Trophoblast cell (in vitro differentiated cells and primary cell): ENCODE measurements at places on chromosomes 3 and 15.

- DNase-seq = no peak
Observed at GRCh38 chr15:79195802-79196201, 86.7 kb upstream of the ANKRD34C start.

DNA sequence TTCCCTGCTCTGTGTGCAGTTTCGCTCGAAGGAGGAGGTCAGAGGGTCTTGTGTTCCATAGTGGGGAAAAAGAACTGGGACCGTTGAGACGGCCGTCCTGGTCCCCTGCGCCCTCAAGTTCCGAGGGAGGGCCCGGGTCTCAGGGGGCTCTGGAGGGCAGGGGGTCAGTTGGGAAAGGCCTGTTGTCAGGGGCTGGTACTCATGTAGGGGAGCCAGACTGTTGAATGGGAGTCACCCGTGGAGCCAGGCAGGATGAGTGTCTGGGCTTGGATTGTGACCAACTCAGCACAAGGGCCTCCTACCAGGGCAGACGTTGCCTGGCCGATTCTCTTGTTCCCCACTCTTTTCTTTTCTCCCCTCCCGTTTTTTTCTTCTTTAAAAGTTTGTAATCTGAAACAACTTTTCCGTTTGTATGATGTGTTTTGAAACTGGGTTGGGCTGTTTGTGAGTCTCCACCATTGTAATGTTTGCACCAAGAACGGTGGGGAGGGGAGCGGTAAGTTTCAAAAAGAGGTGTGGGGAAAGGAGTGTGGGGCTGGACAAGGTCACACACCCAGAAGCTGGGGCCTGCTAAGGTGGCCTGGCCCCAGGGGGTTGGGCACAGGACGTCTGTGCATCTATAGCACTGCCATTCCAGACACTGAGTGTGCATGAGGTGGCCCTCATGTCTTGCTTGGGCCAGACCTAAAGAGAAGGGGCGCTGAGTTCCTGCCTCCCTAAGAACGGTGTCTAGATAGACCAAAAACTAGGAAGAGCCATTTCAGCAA, 1.1 kb downstream of the CMTM7 start:
- DNase-seq = no peak

DNA sequence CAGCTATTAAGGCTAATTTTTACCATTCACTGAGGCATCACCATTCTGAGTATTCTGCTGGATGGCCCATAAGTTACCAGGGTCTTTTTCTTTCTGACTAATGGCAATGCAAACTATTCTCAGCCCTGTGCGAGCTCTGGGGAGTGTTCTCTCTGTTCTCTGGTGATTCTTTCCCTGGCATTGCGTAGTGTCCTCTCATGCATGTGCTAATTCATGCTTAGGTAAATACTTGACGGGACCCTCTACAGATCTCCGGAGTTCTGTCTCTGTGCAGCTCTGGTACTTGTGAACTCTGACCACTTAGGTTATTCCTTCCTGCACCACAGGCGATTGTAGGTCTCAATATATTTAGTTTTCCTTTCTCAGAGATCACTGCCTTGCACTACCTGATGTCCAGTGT, 34.8 kb downstream of the UBE2E1 start:
- DNase-seq = no peak

DNA sequence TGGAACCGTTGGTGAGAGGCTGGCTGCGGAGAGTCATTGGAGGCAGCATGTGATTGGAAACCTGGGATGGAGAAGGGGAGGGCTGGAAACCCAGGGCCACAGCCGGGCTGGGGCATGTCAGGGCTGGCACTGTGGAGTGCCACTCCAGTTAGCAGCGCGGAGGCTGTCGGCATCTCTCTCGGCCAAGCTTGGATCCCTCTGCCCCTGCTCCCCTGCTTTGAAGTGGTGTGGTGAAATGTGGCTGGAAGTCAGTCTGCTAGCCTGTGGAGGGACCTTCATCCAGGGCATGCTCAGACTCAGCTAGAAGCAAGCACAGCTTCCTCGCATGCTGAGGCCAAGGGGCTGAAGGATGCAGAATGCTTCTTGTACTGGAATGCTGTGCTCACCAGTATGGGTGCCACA, 13.5 kb downstream of the SLCO3A1 start:
- peak; percentile 36 for DNase-seq

- no peak for DNase-seq
Observed at GRCh38 chr3:56845505-56845904, 43.8 kb upstream of the ARHGEF3 start.

DNA sequence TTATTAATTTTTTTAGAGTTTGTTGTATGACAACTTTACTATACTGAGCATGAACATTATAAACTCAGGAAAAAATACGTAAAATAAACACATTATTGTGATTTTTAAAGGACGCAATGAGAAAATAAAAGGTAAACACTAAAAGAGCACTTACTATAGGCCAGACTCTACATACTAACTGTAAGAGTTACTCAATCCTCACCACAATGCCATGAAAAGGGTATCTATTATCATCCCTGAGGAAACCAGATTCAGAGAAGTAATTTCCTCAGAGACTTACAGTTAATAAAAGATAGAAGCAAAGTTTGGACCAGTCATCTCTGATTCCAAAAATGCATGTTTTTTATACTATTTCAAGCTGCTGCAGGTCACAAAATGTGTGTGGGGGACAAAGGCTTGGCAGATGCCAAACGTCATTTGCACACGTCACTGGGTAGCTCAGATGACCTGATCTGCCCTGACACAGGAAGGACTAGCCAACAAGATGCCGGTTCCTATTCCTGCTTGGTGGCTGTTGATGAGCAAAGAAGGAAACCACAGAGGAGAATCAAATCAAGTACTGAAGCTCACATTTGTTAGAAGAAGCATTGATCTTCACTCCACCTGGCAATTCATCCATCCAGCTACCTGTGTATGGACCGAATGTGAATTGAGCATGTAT, 42.3 kb downstream of the KLHL6 start:
- no peak for DNase-seq

DNA sequence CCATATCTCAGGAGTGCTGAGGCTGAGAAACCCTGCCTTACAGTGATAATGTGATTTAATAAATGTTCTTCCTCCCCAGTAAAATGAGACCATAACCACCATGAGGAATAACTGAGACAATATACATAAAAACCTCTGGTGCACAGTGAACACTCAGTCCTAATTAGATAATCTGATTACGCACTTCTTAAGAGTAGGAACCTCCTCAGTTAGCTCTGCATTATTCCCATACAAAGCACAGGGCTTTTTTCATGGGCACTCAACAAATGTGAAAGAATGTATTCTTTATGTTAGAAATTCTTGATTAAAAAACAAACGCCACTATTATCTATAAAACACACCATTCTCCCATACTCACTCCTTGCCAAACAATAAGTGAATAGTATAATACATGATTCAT, 97.0 kb downstream of the TNIK start:
- no peak for DNase-seq

GRCh38 chr3:126983653-126984390, 907 bp downstream of the PLXNA1 start:
- DNase-seq = no peak

DNA sequence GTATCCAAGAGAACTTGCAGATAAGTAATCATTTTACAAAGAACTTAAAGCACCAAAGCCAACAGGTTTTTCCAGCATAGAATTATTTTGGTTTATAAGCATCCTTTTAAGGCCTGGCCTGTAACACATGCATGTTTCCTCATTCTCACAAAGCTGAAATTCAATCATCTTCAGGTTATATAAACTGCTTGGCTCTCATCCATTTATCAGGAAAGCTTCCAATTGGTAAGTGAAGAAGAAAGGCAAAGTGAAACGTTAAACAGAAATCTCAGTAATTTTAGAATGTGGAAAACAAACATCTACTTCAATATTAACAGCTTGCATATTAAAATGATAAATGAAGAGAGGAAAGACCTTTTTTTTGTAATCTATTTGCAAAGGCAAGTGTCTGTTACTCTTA, 1.6 kb downstream of the SERP1 start:
- no peak for DNase-seq

DNA sequence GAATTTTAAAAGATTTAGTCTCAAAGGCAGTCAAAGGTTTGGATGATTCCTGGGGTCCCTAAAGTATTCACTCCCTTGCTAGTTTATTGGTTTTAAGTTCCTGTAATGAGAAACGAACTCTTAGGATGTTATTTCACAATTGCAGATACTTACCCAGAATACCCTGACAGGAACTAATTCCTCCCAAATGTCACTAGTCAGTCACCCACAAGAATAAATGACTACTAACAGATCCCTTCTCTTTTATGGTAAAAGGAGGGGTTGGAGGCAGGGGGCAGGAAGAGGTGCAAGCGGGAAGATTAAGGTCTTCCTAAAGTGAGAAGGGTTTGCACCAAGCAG, 174.2 kb upstream of the SLC2A2 start:
- DNase-seq = no peak

GRCh38 chr3:186540221-186540834, 3.9 kb downstream of the CRYGS start:
- peak; percentile 95 for DNase-seq

- DNase-seq = peak; percentile 31
Observed at GRCh38 chr3:54121414-54122323, 683 bp upstream of the CACNA2D3 start.

DNA sequence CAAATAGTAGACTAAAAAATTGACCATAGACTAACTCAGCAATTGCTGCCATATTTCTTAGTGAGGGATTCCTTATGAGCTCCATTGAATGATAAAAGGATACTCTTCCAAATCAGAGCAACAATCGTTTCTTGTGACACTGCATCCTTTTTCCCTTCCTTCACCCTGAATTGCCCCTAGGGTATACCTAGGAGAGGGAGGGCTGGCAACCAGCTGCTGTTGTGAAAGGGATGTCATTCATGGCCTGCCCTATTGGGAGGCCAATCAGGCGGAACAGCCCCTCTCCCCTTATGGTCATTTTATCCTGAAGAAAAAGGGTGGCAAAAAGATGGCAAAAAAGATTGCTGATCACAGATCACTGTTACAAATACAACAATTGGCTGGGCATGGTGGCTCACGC, 26.3 kb downstream of the B3GNT5 start:
- DNase-seq = no peak
